ENCODE measurements at places on chromosomes 5 and 9.

DNA sequence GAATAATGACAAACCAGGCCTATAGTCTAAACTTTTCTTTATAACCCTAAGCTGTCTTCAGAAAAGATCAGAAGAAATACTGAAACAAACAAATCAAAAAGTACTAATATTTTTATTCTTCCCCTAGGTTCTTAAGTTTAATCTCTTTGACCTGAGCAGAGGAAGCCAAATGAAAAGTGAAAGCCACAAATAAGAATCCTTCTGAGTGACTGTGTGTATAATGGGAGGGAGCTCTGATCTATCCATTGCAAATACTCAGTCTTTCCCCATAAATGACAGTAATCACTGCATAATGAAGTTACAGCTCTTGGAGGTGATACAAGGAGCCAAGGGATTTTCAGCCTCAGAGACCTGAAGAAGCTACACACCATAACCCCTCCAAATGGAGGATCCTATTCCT lies 126.9 kb upstream of the ATP10B start:
- DNase-seq = no peak

- no peak for DNase-seq
These were observed 41.3 kb upstream of the SV2C start for GRCh38 chr5:76041863-76042262.

- no peak for DNase-seq
These were observed 116.8 kb downstream of the PDZD2 start for GRCh38 chr5:31755676-31756230.

GRCh38 chr5:11182441-11183080 lies 421.5 kb upstream of the DAP start:
- no peak for DNase-seq

GRCh38 chr5:177303925-177304391 lies 359 bp downstream of the PRELID1 start:
- DNase-seq = no peak

DNA sequence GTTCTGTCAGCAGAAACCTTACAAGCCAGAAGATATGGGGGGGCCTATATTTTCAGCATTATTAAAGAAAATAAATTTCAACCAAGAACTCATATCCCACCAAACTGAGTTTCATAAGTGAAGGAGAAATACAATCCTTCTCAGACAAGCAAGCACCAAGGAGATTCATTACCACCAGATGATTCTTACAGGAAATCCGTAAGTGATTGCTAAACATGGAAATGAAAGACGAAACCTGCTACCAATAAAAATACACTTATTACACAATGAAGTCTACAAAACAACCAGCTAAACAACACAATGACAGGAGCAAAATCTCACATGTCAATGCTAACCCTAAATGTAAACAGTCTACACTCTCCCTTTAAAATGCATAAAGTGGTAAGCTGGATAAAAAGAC lies 17.8 kb upstream of the C9orf72 start:
- no peak for DNase-seq

DNA sequence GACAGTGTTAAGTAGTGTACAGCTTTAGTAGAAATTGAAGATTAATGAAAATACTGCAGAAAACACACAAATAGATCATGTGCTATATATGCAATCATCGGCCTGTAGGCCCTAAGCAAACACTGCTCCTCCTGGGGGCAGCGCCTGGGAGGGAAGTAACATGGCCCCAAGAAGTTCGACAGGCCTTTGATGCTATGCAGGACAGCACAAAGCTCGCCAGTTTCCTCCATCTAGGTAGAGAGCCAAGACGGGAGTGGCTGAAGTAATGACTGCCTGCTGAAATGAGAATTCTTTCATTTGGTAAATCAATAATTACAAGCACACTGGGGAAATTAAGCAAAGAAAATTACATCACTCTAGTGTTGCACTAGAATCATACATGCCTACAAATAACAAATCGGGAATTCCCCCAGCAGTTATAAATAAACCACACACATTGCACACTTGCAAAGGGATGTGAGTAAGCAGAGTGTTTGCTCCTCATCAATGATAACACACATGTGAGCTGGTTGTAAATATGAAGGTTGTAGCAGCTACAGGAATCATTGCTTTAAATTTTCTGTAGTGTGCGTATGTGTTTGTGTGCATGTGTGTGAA lies 219.9 kb upstream of the NFIL3 start:
- DNase-seq = no peak

DNA sequence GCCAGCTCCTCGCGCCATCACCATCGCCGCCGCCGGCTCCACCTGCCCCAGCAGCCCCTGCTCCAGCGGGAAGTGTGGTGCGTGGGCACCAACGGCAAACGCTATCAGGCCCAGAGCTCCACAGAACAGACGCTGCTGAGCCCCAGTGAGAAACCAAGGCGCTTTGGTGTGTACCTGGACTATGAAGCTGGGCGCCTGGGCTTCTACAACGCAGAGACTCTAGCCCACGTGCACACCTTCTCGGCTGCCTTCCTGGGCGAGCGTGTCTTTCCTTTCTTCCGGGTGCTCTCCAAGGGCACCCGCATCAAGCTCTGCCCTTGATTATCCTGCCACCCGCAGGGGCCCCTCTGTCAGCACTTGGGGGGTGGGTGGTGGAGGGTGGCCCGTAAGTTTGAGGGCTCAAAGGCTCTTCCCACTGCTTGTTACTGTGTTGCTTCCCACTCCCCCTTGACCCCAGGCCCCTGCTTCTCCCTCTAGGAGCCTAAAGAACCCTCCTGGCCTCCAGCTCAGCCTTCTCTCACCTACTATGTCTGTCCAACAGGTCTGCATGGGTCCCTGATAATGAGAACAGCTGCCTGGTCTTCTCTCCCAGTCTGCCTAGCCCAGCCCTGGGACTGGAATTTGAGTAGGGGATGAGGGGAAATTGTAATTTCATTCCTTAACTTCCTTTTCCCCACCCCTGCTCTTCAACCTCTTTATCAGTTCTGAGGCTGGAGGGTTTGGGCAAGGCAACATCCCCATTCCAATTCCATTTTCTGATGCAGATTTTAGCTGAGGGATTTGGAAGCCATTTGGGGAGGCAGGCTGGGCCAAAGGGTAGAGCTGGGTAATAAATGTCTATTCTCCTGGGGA lies 9.0 kb downstream of the RACK1 start:
- peak; percentile 17 for DNase-seq

DNA sequence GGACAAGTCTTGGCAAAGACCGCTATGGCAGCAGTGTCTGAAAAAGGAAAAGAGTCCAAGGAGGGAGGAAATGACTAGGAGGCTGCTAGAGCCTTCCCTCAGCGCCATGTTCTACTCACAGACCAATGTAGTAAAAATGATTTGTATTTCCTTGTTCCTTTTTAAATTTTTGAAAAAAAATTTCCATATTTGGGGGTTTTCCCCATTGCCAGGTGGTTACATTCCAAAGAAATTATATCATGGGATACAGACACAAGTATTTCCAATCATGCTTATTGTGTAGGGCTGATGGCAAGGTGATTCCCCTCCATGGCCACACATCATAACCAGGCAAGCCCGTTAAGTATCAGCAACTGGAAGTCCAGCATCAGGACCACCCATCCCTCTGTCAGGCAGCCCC lies 138.2 kb downstream of the PIP5K1B start:
- DNase-seq = no peak

DNA sequence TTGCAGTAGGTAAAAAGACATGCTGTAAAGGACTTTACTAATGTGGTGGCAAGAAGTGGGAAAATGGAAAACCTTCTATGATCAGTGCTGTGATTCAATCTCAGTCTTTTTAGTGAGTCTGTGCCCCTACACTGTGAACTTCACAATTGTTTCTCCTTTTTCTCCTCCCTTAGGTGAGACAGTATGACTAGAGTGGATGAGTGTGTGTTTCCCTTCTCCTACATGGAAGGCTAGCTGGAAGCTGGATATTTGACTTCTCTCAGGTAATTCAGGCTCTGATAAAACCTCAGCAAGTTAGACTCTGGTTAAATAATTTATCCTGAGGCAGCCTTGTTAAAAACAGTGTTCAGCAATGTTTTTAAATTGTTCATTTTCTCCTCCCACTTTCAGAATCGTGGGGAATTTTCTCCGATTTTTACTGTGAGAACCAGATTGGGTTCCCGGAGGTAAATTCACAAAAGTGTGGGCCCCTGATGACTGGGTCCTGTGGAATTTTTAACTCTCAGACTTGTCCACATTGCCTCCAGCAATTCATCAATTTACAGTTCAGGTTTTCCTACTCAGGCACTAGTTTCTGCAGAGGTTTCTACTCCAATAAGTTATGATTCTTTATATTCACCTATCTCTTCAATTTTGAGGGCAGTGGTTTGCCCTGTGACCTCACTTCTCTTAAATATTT lies 149.1 kb upstream of the PIK3R1 start:
- DNase-seq = no peak

DNA sequence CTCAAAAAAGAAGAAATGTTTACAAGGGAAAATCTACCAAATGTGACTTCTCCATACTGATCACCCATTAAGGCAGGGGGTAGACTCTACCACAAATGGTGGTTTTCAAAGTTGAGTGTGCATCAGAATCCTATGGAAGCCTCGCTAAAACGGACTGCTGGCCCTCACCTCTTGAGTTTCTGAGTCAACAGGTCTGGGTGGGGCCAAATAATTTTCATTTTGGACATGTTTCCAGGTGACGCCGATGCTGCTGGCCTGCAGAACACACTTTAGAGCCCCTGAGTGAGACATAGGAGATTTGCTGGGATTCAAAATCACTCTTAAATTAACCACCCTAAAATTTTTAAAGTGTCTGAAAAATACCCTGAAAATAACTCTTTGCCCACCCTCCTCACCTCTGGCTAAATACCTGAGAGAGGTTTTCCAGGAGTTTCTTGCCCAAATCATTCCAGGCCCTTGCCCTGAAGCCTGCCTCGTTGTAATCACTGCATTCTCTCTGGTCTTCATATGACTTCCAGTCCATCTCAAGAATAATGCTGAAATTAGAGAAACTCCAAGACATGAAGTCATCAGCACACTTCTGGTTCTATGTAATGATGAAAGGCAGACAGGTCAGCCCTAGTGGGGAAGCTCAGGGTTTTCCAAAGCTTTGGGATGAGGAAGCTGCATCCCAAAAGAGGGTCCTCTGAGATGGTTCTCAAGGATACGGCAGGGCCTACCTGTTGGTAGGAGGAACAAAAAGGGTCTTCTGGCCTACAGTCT lies 18.2 kb downstream of the C9orf152 start:
- no peak for DNase-seq

GRCh38 chr9:77598991-77599390 lies 49.1 kb downstream of the GNA14 start:
- DNase-seq = no peak

GRCh38 chr9:94097788-94098414 lies 13.6 kb downstream of the PTPDC1 start:
- no peak for DNase-seq

DNA sequence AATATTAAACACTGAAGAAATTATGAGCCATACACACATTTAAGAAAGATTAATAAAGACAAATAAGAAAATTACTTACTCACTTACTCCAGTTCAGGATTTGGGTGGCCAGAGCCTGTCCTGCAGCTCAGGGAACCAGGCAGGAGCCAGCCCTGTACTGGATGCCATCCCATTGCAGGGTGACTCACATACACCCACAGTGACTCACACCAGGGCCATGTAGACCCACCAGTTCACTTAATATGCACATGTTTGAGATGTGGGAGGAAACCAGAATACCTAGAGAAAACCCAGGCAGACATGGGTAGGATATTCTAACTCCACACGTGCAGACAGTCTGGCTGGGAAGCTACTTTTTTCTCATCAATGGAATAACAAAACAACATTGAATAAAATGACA lies 49.6 kb upstream of the ADRB2 start:
- no peak for DNase-seq

DNA sequence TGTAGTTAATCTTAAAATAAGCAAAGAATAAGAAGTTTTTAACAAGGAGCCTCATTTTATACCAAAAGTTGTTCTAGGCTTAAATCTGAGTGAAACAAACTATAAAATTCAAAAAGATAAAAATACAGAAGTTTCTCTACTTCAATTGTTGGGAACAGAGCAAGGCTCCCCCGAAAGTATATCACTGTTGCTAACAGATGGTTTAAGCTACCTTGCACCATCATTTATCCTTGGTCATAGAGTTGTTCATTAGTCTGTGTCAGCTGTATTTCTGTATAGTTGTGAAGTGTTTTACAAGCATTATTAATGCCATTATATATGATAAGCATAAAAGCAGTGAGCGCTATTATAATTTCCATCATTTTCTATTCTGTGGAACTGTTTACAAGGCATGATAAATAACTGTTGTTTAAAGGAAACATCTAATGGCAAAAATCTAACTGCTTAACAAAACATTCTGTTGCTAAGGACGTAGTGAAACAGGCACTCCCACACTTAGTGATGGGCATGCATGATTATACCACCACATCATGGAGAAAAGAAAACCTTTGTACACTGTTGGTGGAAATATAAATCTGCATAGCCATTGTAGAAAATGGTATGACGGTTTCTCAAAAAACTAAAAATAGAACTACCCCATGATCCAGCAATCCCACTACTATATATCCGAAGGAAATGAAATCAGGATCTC lies 23.3 kb upstream of the ACO1 start:
- DNase-seq = no peak

DNA sequence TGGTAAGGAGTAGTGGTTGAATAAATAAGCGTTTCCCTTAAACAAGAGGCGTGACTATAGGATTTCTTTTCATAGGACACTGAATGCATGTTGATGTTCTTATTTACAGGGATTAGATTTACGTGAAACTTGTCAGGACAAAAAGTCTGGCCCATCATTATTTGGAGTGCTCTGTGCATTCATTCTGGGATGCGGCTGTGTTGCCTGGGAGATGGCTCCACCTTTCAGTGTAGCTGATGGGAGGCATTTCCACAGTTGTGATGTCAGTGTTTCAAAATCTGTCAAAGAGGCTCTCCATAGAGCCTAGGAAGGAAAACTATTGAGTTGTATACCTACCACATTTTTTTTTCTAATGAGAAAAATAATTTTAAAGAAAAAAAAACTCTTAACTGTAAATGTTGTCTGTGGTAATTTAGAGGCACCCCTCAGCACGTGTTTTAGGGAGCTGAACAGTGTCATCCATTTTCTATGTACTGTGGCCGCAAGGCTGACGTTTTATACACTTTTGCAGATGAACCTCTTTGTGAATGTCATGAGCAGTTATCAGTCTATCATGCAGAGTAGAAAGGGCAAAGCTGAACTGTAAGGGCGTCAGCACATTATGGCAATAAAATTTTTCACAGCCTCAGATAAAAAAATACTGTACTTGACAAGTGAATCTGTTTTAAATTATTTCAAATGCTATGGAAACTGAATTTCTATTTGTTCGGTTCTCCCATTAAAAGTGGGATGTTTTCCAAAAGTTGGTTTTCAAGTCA lies 202.7 kb downstream of the PBX3 start:
- no peak for DNase-seq

All from CD4-positive, alpha-beta T cell (primary cell).